ENCODE measurements at places on chromosomes 11 and 22.

- H3K4me3 ChIP-seq, result no peak overlapping the region
- peak overlapping the region; percentile 19 for H3K27ac ChIP-seq
- DNase-seq, result no peak
- no peaks in the 10 kb centered on the region for H3K27me3 ChIP-seq
- peaks cover 29% of the 10 kb centered on the region for H3K4me1 ChIP-seq
Measured at GRCh38 chr11:58494101-58494500, 13.8 kb downstream of the OR5B21 start.

DNA sequence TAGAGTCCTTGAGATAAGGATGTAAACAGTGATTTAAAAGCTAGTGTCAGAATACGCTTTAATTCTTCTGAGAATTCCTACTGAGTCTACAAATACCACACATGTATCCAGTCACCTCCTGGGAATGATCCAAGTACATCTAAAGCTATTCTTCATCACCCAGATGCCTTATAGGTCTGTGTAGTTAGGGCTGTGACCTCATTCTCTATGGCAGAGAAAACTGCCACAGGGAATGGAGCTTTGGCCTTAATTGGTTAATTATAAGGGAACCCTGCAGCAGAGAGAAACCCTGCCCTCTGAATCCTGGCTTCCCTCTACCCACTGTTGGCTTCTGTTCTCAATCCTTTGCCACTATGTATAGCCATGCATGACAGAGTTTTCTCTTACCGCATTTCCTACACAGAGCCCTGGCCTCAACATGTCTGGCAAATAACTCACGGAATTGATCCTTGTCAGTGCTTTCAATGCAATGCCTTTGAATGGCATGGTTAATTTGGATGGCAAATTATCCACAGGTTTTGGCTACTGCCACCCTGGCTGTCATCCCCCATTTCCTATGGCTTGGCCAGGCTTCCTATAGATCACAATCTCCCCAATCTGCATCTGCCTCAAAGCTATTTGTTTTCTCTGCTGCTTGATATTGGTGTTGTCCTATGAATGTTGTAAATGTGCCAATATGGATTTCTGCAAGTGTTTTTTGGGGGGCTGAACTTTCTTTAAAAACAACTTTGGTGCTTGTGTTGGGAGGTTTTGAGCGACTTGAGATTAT, 2.9 kb downstream of the DIXDC1 start:
- peaks cover 16% of the 10 kb centered on the region for H3K4me1 ChIP-seq
- H3K4me3 ChIP-seq, result no peak overlapping the region
- DNase-seq, result no peak
- no peaks in the 10 kb centered on the region for H3K27me3 ChIP-seq
- H3K27ac ChIP-seq, result peak overlapping the region; percentile 86

DNA sequence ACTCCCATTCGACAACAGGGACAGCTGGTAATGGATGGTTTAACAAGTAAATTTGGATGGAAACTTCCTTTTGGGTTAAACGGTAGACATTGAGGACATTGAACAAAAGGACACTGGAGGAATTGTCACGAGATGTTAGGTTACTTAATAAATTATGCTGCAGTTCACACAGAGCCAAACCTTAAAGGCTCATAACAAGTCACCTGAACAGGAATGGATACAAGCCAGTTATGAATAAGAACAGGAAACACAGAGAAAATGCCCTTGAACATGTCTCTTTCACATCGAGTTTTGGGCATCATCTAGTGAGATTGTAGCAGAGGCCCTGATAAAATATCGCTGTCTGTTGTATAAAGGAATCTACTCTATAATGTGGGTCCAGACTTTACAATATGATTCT, 65.6 kb downstream of the CD44 start:
- DNase-seq, result no peak
- peaks cover 86% of the 10 kb centered on the region for H3K36me3 ChIP-seq
- H3K27me3 ChIP-seq, result no peaks in the 10 kb centered on the region
- peak overlapping the region; percentile 84 for H3K27ac ChIP-seq

- H3K4me1 ChIP-seq, result no peaks in the 10 kb centered on the region
- H3K27me3 ChIP-seq, result no peaks in the 10 kb centered on the region
- no peak overlapping the region for H3K27ac ChIP-seq
- no peak overlapping the region for H3K4me3 ChIP-seq
Measured at GRCh38 chr11:91761406-91762025, 463.1 kb upstream of the FAT3 start.

GRCh38 chr11:5703741-5704536, 14.3 kb downstream of the TRIM22 start:
- peak overlapping the region; percentile 86 for H3K27ac ChIP-seq
- peaks cover 88% of the 10 kb centered on the region for H3K36me3 ChIP-seq
- no peak for DNase-seq
- peak overlapping the region; percentile 23 for H3K4me3 ChIP-seq
- H3K27me3 ChIP-seq, result no peaks in the 10 kb centered on the region

- H3K36me3 ChIP-seq, result peaks cover 56% of the 10 kb centered on the region
- no peaks in the 10 kb centered on the region for H3K4me1 ChIP-seq
- no peaks in the 10 kb centered on the region for H3K27me3 ChIP-seq
- DNase-seq, result no peak
- no peak overlapping the region for H3K27ac ChIP-seq
Measured at GRCh38 chr22:17656870-17657395, 18.4 kb downstream of the BCL2L13 start.

- H3K4me3 ChIP-seq, result peak overlapping the region; percentile 84
- H3K4me1 ChIP-seq, result peaks cover 19% of the 10 kb centered on the region
- peak overlapping the region; percentile 79 for H3K27ac ChIP-seq
- peaks cover 55% of the 10 kb centered on the region for H3K27me3 ChIP-seq
- peaks cover 16% of the 10 kb centered on the region for H3K36me3 ChIP-seq
Measured at GRCh38 chr11:34358728-34359547, 1.1 kb upstream of the ABTB2 start.

- peaks cover 30% of the 10 kb centered on the region for H3K27me3 ChIP-seq
- no peak for DNase-seq
- H3K36me3 ChIP-seq, result peaks cover 3% of the 10 kb centered on the region
- no peak overlapping the region for H3K4me3 ChIP-seq
Measured at GRCh38 chr11:2811206-2812091, 74.1 kb downstream of the CDKN1C start.

DNA sequence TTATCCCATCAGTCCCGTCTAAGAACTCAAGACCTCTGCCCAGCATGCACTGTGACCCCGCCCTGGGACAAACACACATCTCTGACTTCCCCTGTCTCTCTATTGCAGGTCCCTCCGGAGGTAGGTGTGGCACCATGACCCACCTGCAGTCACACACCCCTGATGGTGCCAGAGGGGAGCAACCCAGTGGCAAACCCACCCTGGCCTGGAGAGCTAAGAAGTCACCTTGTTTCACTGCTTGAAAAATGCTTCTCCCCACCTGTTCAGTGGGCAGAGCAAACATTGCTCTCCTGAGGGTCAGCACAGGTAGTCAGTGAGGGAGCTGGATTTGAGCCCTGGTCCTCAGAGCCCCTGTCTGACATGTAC, 23.9 kb downstream of the CAPN1 start:
- H3K4me3 ChIP-seq, result no peak overlapping the region
- H3K4me1 ChIP-seq, result peaks cover 3% of the 10 kb centered on the region
- no peak for DNase-seq
- H3K36me3 ChIP-seq, result peaks cover 38% of the 10 kb centered on the region
- no peak overlapping the region for H3K27ac ChIP-seq

DNA sequence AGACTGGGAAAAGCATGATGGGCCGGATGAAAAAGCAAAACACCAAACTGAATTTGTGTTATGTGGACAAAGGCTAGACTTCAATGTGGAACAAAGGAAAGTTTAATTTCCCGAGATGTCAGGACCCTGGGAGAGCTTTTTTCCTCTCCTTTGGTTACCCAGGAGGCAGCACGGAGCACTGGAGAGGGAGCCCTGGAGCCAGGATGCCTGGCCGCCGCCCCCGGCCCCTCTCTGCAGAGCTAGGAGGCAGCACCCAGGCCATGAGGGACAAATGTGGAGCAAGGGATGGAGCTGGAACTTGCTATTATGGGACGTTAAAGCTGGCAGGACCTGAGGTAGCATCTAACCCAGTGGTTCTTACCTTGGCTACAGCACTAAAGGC, 108.9 kb downstream of the MORC2 start:
- H3K27me3 ChIP-seq, result no peaks in the 10 kb centered on the region
- H3K27ac ChIP-seq, result no peak overlapping the region
- H3K4me3 ChIP-seq, result no peak overlapping the region
- DNase-seq, result no peak

DNA sequence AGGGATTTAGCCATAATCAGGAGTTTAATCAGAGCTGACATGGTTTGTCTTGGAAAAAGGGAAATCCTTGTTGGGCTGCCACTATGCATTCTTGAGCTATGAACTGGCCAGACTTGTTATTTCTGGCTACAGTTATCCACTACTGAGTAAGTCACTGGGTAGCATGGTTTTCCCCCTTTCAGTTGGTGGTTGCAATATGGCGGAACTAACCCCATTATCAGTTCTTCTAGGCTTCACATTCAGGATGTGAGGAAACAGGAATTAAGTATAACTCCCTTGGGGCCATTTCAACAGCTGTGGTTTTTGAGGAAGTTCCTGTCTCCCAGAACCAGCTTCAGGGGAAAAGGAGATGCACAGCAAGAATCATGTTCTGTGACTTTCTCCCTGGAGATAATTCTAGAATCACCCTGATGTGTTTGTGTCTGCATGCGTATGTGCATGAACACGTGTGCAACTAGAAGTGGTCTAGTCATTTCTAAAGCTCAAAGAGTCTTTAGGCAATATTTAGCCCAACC, 103.0 kb upstream of the CD44 start:
- no peak for DNase-seq
- H3K27me3 ChIP-seq, result no peaks in the 10 kb centered on the region
- H3K4me3 ChIP-seq, result no peak overlapping the region
- H3K4me1 ChIP-seq, result peaks cover 12% of the 10 kb centered on the region

- H3K4me1 ChIP-seq, result no peaks in the 10 kb centered on the region
- no peaks in the 10 kb centered on the region for H3K27me3 ChIP-seq
- DNase-seq, result no peak
- no peak overlapping the region for H3K27ac ChIP-seq
- H3K36me3 ChIP-seq, result no peaks in the 10 kb centered on the region
- H3K4me3 ChIP-seq, result no peak overlapping the region
Measured at GRCh38 chr11:34278693-34279297, 79.0 kb downstream of the ABTB2 start.

DNA sequence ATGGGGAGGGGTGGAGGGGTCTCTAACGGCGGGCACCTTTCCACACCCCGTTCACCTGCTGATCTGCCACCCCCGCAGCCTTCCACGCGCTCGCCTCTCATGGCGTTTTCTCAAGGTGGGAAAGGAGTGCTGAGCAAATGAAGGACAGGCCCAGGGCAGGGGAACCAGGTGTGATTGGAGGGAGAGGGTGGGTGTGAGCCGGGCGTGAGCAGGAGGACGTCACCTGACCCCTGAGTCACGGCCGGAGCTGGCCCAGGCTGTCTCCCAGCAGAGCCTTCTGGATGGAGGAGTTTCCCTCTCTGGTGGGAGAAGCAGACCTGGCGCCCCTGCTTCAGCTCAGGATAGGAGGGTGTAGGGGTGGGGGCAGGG, 14.0 kb upstream of the ARHGAP8 start:
- peaks cover 12% of the 10 kb centered on the region for H3K4me1 ChIP-seq
- peaks cover 40% of the 10 kb centered on the region for H3K36me3 ChIP-seq
- no peaks in the 10 kb centered on the region for H3K27me3 ChIP-seq
- DNase-seq, result no peak
- no peak overlapping the region for H3K4me3 ChIP-seq
- H3K27ac ChIP-seq, result peak overlapping the region; percentile 75

GRCh38 chr11:73321604-73322381, 13.7 kb downstream of the ARHGEF17 start:
- H3K27me3 ChIP-seq, result peaks cover 9% of the 10 kb centered on the region
- no peak overlapping the region for H3K4me3 ChIP-seq
- H3K36me3 ChIP-seq, result no peaks in the 10 kb centered on the region

DNA sequence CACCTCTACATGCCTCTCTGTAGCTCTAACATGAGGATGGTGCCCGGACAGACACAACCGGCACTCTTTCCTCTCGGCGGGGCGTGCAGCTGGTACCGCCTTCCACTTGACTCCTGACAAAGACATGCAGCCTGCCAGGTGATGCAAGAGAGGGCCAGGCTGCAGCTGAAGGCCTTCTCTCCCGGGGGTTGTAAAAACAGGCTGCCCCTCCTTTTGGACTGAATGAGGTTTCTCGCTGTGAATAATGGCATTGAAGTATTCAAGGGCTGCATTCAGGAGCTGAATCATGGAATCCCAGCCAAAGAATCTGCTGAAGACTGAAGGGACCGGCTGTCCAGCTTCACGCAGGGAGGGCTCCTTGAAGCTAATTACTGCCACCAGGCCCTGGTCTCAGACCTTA, 110.9 kb downstream of the GALNT18 start:
- no peak overlapping the region for H3K27ac ChIP-seq
- H3K4me1 ChIP-seq, result no peaks in the 10 kb centered on the region
- DNase-seq, result no peak
- no peak overlapping the region for H3K4me3 ChIP-seq
- no peaks in the 10 kb centered on the region for H3K36me3 ChIP-seq

All from effector memory CD8-positive, alpha-beta T cell (primary cell).